Adrenal gland (tissue), 19 donors: ENCODE measurements at places on chromosomes 7 and 10. TPM values are rescaled to one million over a fixed set of nuclear protein-coding genes. Genes with fewer than 3 reads are reported as not detected.

ASAH2B gene
- 4.2 TPM for total RNA-seq

PCLO gene
- total RNA-seq, result 16.4 TPM

COL28A1 gene
- 1.6 TPM for total RNA-seq

TMEM229A gene
- total RNA-seq, result 1.5 TPM

MUC12 gene
- not detected for total RNA-seq

OR6B1 gene
- total RNA-seq, result not detected

ZNF746 gene
- total RNA-seq, result 16.7 TPM

DNA sequence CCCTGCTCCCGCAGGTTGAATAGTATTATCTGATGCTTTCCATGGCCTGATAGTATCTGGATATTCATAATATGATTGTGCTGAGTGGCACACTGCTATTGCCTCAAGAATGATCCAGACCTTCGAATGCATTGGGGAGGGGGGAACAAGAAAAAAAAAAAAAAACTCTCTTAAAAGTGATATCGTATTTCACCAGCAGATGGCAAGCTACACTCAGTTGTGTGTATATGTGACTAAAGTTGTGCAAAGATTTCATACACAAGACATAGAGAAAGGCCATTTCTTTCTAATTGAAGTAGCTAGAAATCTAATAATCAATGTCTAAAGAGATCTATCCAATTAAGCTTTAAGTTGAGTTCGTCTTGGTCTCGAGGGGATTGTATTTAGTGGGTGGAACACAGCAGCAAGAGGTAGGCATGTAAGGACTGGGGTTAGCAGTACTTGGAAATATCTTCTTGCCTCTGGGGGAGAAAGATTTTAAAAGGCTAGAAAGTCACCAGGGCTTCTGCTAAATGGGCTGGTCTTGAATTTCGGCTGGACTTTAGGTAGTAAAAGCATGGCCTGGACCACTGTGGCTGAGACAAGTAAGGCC is 15.3 kb downstream of the SFRP4 start:
- no peaks in the 10 kb centered on the region for H3K36me3 ChIP-seq
- H3K27me3 ChIP-seq, result no peaks in the 10 kb centered on the region
- H3K27ac ChIP-seq, result no peak overlapping the region
- H3K4me1 ChIP-seq, result peaks cover 4% of the 10 kb centered on the region
- DNase-seq, result no peak

GRCh38 chr10:125548878-125549277 is 134.1 kb downstream of the TEX36 start:
- no peak for DNase-seq
- no peaks in the 10 kb centered on the region for H3K36me3 ChIP-seq
- H3K4me1 ChIP-seq, result no peaks in the 10 kb centered on the region
- no peak overlapping the region for H3K4me3 ChIP-seq
- H3K27ac ChIP-seq, result no peak overlapping the region

DNA sequence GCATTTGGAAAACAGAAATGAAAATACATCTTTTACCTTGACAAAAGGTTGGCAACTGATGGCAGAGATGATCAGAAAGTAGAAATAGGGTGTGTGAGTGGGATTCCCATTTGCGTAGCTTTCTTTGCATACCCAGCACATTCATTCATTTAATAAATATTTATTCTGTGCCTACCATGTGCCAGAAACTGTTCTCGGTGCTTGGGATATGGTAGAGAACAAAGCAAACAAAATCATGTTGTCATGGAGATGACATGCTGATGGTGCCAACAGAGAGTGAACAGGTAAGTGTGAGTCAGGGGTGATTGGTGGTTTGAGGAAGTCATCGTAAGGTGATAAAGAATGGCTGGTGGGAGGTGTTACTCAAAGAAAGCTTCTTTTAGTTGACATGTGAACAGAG is 45.4 kb downstream of the CACNB2 start:
- DNase-seq, result no peak
- no peak overlapping the region for H3K4me3 ChIP-seq
- H3K27ac ChIP-seq, result no peak overlapping the region
- peaks cover 9% of the 10 kb centered on the region for H3K4me1 ChIP-seq
- H3K36me3 ChIP-seq, result no peaks in the 10 kb centered on the region

DNA sequence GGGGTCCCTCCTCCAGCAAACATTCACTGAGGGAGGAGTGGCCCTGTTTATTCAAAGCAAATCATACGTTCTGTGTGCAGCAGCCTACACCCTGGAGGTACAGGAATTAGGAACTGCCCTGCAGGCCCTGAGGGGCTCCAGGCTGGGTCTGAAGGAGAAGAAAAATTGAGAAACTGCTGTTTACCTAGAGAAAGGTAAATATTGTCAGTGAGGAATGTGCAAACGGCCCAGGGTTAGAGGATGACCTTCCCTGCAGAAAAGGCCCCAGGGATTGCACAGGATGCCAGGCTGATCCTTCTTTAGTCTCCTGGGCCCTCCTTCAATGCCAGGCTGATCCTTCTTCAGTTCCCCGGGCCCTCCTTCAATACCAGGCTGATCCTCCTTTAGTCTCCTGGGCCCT is 5.7 kb downstream of the CALML5 start:
- no peaks in the 10 kb centered on the region for H3K36me3 ChIP-seq
- no peak overlapping the region for H3K4me3 ChIP-seq
- no peak overlapping the region for H3K27ac ChIP-seq
- no peak for DNase-seq
- no peaks in the 10 kb centered on the region for H3K4me1 ChIP-seq
- H3K27me3 ChIP-seq, result no peaks in the 10 kb centered on the region

DNA sequence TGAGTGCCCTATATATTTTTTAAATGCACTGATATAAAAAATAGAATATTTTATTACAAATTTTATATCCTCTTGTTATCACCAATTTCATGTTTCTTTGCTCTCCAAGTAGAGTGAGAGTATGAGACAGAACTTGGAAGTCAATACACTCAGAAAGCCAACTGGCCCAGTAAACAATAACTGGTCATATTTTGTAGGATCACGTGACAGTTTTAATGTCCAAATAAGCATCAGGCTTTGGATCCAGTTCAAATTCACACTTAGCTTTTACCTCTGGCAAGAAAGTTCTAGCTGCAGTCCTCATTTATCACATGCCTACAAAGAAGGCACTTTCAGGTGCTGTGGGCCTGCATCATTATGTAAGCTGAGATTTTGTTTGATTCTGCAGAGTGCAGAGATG is 21.6 kb upstream of the TPK1 start:
- no peak for DNase-seq
- no peak overlapping the region for H3K27ac ChIP-seq
- H3K27me3 ChIP-seq, result peaks cover 5% of the 10 kb centered on the region
- H3K4me3 ChIP-seq, result no peak overlapping the region
- H3K36me3 ChIP-seq, result no peaks in the 10 kb centered on the region

DNA sequence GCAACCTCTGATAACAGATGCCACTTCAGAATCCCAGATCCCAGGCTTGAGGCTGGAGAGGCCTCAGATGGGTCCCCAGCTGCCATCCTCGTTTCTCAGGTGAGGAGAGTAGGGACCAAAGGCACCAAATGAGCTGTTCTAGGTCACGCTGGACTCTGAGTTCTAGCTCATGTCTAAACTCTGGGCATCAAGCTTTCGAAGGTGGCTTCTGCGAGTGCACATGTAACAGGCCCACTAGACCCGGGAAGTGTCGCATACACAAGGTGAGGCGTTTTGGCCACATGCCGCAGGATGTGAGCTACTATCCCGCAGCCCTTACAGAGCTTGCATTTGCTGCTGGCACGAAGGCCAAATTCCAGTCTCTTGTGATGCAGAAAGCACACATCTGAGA is 355.1 kb upstream of the SHH start:
- no peaks in the 10 kb centered on the region for H3K4me1 ChIP-seq
- no peaks in the 10 kb centered on the region for H3K36me3 ChIP-seq
- H3K27ac ChIP-seq, result no peak overlapping the region
- no peaks in the 10 kb centered on the region for H3K27me3 ChIP-seq

DNA sequence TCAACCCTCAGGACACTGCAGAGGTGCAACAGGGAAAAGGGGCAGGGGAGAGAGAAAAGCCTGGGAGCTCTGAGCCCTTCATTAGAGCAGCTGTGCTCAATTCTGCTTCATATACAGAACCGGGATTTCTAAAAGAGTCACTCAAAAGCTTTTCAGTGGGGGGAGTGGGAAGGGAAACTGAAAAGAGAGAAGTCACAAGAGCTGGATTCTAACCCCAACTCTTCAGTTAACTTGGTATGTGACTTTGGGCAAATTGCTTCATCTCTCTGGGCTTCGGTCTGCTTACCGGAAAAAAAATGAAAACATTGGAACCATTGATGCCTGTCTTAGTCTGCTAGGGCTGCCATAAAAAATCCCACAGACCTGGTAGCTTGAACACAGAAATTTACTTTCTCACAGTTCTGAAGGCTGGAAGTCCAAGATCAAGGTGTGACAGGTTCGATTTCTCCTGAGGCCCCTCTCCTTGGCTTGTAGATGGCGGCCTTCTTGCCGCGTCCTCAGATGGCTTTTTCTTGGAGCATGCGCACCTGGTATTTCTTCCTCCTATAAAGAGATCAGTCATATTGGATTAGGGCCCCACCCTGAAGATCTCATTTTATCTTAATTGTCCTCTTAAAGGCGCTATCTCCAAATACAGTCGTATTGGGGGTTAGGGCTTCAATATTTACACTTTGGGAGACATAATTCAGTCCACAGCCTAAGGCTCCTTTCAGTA is 118.3 kb upstream of the KMT2E start:
- H3K4me1 ChIP-seq, result no peaks in the 10 kb centered on the region
- H3K4me3 ChIP-seq, result no peak overlapping the region
- H3K36me3 ChIP-seq, result no peaks in the 10 kb centered on the region
- H3K27ac ChIP-seq, result no peak overlapping the region
- no peak for DNase-seq
- H3K27me3 ChIP-seq, result no peaks in the 10 kb centered on the region

DNA sequence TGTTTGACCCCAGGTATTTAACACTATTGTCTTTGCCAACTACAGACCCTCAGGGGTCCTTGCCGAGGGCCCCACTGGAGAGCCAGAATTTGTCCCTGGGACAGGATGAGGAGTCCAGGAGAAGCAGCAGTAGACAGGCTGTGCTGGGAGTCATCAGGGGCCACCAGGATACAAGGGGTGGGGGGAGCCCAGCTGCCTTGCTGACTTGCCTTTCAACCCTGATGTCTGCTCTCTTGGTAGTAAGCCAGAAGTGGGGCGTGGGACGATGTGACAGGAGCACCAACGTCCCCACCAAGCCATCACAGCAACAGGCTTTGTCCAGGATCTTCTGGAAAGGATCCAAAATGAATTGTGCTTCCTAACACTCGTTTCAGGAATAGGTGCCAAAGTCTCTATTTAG is 62.4 kb upstream of the CDCA7L start:
- H3K4me3 ChIP-seq, result no peak overlapping the region
- no peak for DNase-seq
- no peaks in the 10 kb centered on the region for H3K4me1 ChIP-seq
- H3K27me3 ChIP-seq, result no peaks in the 10 kb centered on the region
- H3K36me3 ChIP-seq, result no peaks in the 10 kb centered on the region
- H3K27ac ChIP-seq, result no peak overlapping the region

DNA sequence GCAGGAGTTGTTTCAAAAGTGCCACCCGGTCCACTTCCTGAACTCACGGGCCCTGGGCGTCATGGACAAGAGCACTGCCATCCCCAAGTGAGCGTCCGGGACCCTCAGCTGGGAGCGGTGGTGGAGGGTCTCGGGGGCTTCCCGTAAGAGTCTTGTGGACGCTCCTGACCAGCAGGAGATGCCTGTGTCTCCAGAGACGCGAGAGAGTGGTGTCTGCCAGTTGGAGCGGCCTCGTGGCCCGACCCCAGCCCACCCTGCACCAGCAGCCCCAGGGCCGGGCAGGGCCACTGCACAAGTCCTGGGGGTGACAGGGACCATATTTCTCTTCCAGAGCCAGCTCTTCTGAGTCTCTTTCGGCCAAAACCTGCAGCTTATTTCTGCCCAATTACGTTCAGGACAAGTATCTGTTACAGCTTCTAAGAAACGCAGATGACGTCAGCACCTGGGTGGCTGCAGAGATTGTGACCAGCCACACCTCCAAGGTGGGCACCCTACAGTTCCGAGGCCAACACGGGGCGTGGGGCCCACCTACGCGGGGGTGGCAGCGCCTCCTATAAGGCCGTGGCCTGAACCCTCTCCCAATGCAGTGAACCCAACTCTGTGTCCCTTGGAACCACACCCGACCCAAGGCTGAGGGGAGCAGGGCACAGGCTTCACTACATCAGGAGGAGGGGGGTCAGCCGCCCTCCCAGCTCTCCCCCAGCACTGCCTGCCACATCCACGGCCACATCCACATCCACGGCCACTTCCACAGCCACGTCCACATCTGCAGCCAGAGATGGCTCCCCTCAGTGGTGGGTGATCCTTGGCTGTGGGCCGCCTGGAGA is 16.2 kb upstream of the UTF1 start:
- H3K4me3 ChIP-seq, result no peak overlapping the region
- H3K27me3 ChIP-seq, result no peaks in the 10 kb centered on the region
- H3K36me3 ChIP-seq, result no peaks in the 10 kb centered on the region
- H3K4me1 ChIP-seq, result no peaks in the 10 kb centered on the region

- H3K27me3 ChIP-seq, result no peaks in the 10 kb centered on the region
- no peaks in the 10 kb centered on the region for H3K4me1 ChIP-seq
- H3K27ac ChIP-seq, result no peak overlapping the region
Measured at GRCh38 chr10:58367069-58367468, 18.1 kb upstream of the TFAM start.

DNA sequence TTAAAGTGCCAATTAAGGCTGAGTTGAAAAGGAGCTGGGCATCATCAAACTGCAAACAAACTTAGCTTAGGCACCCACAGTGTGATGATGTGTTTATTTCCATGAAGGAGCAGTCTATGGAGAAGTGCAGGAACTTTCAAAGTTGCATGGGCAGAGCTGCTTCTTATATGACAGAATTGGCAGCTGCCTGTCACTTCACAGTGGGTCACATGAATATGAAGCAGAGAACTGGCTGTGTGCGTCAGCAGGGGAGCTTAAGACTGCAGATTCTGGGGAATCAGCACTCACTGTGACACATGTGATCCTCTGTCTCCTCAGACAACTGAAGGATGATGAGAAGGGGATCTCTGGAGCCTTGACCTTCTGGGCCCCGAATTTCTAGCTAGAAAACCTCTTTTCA is 36.6 kb downstream of the RBM28 start:
- no peaks in the 10 kb centered on the region for H3K4me1 ChIP-seq
- H3K27me3 ChIP-seq, result no peaks in the 10 kb centered on the region
- no peaks in the 10 kb centered on the region for H3K36me3 ChIP-seq
- no peak overlapping the region for H3K4me3 ChIP-seq
- H3K27ac ChIP-seq, result no peak overlapping the region

- no peaks in the 10 kb centered on the region for H3K36me3 ChIP-seq
- no peaks in the 10 kb centered on the region for H3K4me1 ChIP-seq
- H3K4me3 ChIP-seq, result no peak overlapping the region
- no peak overlapping the region for H3K27ac ChIP-seq
- DNase-seq, result no peak
- H3K27me3 ChIP-seq, result no peaks in the 10 kb centered on the region
Measured at GRCh38 chr7:126792521-126792920, 460.2 kb downstream of the GRM8 start.

GRCh38 chr10:72832701-72833100 is 60.8 kb upstream of the OIT3 start:
- no peaks in the 10 kb centered on the region for H3K36me3 ChIP-seq
- H3K27ac ChIP-seq, result no peak overlapping the region
- DNase-seq, result no peak
- no peaks in the 10 kb centered on the region for H3K27me3 ChIP-seq
- H3K4me1 ChIP-seq, result no peaks in the 10 kb centered on the region
- no peak overlapping the region for H3K4me3 ChIP-seq
